ENCODE measurements at places on chromosomes 3 and 15.
A peak's percentile ranks its signal among the peaks of the same experiment; 100 is the strongest.

- DNase-seq, result no peak
Measured at GRCh38 chr15:65910341-65910740, 41.0 kb downstream of the RAB11A start.

DNA sequence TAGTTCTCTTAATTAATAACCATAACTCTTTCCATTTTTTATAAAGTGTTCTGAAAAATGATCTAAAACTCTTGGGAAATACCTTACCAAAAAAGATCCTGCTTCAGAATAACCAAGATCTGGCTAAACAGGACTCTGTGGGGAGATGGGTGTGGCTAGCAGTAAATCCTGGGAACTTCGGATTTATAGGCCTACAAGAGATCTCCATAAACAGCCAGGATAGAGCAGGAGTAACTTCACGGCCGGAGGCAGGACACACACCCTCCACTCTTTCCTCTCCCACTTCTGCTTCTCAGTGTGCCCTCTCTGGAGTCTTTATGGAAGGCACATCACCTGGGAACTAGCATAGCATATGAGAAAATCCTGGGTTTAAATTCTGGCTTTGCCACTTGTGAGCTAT, 309.4 kb upstream of the SOX2 start:
- DNase-seq, result no peak

DNA sequence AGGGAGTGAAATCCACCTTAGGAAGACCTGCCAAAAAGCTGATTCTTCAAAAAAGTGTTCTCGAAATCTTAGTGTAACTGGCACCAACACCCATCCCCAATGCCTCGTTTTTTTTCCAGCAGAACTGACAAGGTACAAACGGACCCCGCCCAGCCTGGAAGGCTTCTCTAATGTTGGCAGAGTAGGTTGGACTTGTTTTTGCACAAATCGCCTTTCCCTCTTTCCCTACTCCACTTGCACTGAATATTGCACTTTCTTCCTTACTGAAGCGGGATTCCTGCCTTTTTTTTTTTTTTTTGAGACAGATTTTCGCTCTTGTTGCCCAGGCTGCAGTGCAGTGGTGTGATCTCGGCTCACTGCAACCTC, 544 bp upstream of the TIMMDC1 start:
- DNase-seq, result no peak

GRCh38 chr3:48001991-48002390, 14.2 kb downstream of the MAP4 start:
- no peak for DNase-seq

GRCh38 chr15:35533130-35534110, 12.5 kb downstream of the DPH6 start:
- no peak for DNase-seq

GRCh38 chr15:65087411-65087810, 10.9 kb downstream of the KBTBD13 start:
- no peak for DNase-seq

GRCh38 chr3:125045965-125046364, 9.8 kb downstream of the HEG1 start:
- DNase-seq, result peak; percentile 82

GRCh38 chr3:46866720-46867549, 3.7 kb upstream of the MYL3 start:
- DNase-seq, result no peak

GRCh38 chr3:65045138-65045537, 357.3 kb upstream of the ADAMTS9 start:
- DNase-seq, result no peak

DNA sequence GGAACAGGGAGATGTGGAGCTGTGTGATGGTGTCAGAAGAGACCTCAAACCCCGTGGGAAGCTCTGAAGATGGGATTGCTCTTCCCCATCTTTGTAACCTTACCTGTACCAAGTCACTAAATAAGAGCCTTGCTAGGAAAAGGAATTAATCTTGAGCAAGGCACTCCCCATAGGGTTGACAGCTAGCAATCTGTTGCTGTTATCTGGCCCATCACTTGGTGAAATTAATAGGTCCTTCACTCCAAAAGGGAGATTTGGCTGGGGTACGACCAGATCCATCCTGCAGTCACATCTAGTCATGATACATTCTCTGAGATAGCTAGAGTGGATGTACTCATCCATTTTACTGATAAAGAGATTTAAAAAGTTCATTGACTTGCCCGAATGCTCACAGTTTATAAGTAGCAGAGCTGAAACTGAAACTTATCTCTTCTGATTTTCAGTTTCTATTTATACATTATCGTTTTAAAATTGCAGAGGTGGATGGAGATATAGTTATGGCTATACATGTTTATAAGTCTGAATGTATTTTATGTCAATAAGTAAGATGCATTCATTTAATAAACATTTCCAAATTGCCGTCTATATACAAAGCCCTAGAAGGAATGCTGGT, 299.1 kb upstream of the MCTP2 start:
- no peak for DNase-seq

GRCh38 chr3:49016414-49017228, 1.8 kb downstream of the DALRD3 start:
- no peak for DNase-seq
